ENCODE measurements at places on chromosomes 3 and 15.

- no peak for DNase-seq
Observed at GRCh38 chr3:65535260-65535659, 503.5 kb downstream of the MAGI1 start.

DNA sequence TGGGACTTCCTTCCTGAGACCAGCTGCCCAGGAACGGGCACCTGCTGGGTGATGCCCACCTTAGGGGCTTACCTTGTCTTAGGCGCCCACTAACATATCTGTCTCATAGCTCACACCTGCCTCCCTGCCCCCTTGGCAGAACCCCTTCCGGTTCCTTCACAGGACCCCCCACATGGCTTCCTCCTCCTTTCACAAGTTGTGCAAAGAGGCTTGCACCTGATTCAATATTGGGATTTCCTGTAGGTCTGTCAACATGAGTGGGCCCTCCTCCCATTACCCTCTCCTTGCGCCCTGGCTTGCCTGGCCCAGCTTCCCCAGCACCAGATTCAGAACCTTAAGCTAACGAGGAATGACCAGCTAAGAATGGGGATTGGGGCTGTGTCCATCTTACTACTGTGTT is 633 bp downstream of the THPO start:
- no peak for DNase-seq

DNA sequence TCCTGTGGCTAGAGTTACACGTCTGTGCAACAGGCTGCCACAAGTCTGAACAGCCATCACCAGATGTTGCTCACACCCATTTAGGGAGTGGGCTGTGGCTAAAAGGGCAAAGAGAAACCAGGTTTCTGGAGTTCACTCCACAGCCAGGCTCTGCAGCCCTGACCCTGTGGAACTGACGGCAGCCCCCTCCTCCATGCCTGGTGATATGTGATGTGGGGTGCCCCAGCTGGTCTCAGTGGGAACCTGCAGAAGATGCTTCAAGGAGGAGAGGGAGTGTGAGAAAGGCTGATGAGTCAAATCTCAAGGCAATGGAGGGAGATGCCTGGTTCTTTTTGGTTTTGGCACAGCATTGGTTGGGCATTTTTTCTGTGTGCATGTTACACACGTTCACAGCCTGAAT is 130.6 kb downstream of the TPRA1 start:
- no peak for DNase-seq

DNA sequence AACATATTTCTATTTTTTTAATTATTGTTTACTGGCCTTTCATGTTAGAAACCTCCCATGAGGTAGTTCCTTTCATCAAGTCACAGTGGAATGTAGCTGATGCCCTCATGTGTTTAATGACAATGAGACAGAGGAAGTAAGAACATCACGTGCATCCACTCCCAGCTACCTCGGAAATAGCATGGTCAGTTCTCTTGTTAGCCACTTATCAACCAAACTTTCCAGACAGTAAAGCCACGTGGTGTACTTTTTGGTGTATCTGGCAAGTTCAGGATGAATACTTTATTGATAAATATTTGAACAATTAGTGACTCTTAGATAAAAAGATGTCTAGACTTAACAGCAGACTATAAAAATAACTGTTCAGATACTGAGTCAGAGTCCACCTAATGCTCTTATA is 781.7 kb downstream of the MECOM start:
- no peak for DNase-seq

GRCh38 chr3:49260806-49261324 is 16.2 kb downstream of the C3orf62 start:
- no peak for DNase-seq

- DNase-seq = no peak
Observed at GRCh38 chr3:69231929-69232440, 109.6 kb upstream of the LMOD3 start.

DNA sequence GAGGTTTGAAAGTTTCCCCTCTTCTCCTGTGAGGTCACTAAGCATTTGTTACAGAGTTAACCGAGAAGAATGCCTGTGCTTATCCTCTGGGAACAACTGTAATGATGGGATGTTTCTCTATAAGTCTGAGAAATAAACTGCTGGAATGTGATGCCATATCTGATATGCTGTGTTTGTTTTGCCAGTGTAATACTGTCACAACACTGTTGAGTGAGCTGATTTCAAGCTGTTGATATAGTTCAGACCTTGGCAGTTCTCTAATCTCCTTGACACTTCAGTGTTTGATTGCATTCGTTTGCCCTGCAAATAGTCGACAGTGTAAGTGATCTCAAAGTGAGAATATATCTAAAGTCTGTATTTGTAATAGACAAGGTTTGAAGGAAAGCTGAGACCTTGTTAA is 73.3 kb downstream of the PTPRG start:
- DNase-seq = no peak

DNA sequence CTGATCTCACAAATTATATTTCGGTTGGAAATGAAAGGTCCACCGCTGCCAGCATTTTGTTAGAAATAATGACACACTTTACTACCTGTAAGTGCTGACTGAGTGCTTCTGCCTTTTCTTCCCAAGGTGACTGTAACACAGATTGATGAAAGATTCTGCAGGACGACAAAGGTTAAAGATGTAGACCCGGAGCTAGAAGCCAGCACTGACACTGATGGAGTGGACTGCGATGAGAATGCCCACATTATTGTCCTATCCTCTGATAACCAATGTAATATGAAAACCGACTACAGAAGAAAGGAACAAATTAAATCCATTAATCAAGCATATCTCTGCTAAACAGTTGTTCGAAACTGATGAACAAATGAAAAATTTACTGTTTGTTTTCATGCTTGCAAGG is 666.5 kb downstream of the GBE1 start:
- DNase-seq = no peak

DNA sequence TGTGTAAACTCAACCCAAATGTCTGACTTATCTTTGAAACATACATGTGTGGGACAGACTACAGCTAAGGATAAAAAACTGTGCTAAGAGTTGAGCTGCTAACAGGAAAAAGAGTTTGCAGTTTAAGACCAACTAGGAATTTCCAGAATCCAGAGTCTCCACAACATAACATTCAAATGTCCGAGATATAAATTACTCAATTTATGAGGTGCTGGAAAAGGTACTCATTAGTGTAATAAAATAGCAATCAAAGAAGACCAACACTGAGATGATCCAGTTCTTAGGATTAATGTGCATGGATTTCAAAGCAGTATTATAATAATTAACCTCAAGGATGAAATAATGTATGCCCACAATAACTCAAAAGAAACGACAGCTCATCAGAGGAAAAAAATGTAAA is 426.5 kb upstream of the KCNMB2 start:
- DNase-seq = no peak

DNA sequence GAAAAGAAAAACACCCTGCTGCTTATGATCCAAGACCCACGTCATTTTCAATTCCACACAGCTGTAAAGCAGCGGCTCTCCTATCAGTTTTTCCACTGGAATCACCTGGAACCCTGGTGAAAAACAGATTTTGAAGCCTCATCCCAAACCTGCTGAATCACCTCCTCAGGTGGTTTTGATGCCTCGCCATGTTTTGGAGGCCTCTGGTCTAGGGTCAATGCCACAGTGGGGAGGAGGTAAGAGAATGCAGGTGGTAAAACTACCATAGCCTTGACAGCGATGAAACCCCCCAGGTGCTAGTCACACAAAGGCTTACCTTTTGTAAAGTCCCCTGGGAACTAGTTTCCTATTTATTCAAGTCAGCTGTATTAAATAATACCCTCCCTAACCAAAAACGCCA is 24.8 kb downstream of the MYO1E start:
- DNase-seq = no peak

- no peak for DNase-seq
Observed at GRCh38 chr3:10511809-10512494, 6.6 kb upstream of the ATP2B2 start.

DNA sequence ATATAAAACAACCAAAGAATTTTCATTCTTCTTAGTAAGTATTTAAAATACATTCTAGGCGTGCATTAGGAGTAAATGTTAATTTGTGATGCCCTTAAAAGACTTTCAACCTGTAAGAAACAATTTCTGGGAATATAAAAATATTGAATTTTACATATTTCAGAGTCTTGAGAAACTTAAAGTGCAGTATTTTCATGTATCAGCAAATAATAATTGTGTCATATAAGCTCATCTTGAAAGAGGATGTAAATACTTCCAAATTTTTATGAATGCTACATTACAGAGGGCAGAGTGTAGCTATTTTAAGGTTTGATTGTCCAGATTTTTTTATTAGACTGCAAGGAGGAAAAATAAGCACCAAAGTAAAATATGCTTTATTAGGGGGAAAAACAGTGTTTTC is 207.1 kb downstream of the VPS13C start:
- no peak for DNase-seq

DNA sequence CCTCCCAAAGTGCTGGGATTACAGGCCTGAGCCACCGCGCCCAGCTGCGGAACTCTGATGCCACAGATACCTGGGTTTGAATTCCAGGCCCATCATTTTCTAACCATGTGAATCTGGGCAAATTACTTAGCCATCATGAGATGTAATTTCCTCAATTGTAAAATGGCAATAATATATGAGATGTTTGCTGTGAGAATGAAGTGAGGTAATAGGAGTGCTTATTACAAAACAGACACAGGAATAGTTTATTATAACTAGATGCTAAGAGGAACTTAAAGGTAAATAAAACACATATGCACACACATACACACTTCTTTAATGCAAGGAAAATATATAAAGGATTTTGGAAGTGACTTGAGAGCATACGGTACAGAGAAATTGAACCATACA is 64.7 kb upstream of the TNIK start:
- no peak for DNase-seq

DNA sequence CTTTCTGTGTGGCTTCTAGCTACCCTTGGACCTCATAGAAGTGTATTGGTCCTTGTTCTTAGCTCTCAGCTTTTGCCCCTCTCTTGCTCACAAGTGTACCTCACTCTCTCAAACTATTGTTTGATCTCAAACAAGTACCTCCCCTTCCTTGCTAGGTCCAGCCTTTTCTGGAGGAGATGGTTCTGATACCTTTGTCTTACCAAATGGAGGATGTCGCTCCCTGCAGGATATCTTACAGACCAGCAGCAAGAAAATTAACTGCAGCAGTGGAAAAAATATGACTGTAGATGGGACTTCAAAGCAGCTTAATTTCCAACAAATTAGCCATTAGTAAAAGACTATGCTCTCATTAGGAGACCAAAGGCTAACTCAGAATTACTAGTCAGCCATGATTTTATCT is 388.1 kb upstream of the ROBO2 start:
- DNase-seq = no peak

- no peak for DNase-seq
Observed at GRCh38 chr3:156776031-156776430, 50.1 kb upstream of the LEKR1 start.

DNA sequence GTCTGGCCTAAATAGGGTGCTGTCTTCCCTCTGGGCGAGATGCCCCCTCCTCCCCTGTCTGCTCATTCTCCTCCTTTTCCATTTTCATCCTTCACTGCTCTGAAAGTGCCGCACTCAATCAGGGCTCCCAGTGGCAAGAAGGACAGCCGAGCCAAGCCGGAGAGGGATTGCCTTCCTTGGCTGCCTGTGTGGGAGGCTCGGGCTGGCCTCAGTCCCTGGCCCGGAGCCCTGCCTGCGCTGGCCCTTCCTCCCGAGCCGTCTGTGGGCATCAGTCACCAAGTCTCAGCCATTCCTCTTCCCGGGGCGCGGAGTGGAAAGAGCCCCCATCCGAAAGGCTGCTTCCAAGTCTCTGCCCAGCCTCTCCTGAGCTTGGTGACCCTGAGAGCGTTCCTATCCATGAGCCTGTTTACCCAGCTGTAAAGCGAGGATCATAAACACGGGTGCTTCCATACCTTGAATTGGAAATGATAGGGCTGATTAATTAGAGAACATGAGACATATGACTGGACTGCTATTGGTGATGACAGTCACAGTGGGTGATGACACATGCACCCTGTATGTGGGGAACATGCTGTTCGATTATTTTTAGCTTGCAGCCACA is 59.1 kb upstream of the TLE3 start:
- DNase-seq = no peak

GRCh38 chr3:9452417-9452816 is 55.0 kb downstream of the SETD5 start:
- no peak for DNase-seq

DNA sequence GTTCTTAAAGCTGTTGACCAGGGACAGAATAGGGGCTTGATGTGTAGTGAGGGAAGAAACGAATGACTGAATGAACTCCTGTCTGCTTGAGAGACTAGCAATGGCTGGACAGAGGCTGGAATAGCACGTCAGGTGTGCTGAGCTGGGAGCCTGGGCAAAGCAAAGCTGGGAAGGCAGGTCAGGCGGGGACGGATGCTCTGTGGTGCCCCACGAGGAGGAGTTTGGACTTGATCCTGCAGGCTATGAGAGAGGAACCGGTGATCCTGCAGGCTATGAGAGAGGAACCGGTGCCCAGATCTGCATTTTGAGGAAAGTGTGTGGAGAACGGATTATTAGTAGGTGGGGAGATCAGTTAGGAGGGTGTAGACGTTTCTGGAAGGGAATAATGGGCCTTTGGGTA is 31.3 kb upstream of the PSTPIP1 start:
- no peak for DNase-seq

DNA sequence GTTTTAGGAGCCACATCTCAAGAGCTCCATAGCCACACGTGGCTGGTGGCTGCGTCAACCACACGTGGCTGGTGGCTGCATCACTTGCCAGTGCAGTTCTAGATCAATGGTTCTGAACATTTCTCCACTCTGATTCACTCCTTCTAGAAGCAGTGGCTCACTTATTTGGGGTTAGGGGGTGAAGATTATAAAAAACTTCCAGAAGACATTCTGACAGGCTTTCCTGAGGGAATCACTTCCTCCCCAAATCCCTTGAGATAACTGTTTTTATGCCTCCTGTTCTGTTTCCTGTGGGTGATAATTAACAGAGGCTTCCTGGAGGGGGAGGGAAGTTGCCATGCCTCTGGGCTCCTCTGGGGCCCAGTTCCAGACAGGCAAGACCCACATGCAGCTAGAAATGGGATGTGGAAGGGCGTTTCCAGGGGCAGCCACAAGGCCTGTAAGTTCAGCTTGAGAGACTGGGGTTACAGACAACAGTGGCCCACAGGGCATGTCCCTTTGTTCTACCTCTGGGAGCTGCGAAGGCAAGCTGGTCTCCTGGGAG is 23.6 kb downstream of the HEG1 start:
- DNase-seq = no peak

DNA sequence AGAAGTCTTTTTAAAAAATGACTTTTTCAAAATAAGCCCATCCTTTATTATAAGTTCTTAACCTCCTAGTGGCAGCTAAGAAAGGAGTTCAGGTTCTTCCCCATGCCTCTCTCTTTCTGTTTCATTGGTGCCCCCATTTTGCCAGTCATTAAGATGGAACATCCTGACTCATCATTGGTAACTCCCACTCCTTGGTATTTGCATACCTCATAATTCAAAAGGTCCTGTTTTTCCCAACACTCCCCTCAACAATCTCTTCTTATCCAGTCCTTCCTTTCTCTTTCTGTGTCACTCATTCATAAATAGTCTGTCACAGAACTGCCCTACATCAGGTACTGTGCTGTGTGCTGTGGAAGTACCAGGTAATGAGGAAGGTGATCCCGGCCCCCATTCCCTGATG is 394.0 kb downstream of the FOXP1 start:
- DNase-seq = no peak

DNA sequence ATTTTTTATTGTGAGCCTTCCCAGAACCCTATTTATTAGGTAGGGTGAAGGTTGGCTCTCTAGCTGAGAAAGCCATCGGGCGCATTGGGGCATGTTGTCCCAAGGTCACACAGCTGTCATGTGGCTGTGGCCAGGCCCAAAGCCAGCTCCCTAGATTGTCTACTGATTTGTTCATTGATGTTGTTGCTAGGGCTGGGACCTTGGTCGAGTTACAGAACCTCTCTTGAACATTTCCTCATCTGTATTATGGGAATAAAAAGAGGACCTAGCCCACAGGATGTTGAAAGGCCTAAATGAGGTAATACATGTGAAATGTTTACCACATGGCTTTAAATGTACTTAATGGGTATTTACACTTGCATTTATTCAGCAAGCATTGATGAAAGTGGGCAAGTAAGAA is 252.5 kb downstream of the SUCLG2 start:
- DNase-seq = no peak

Measured in DMS79 (cell line).